GM23248 (cell line): ENCODE measurements at places on chromosomes 16 and 17. TPM values are rescaled to one million over a fixed set of nuclear protein-coding genes. Genes with fewer than 3 reads are reported as not detected.
A peak's percentile ranks its signal among the peaks of the same experiment; 100 is the strongest.

DNA sequence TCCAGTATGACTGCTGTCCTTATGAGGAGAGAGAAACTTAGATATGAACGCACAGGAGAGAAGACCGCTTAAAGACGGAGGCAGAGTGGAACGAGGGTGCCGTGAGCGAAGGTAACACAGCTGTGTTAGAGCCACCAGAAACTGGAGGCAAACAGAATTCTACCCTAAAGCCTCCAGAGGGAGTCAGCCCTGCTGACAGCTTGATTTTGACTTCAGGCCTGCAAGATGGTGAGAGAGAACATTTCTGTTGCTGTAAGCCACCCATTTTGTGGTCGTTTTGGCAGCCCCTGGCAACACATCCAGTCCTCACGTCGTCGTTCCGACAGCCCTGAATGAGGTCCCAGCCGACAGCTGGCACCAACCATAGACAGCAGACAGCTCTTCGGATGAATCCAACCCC is 2.8 kb upstream of the SPATA2L start:
- no peak for DNase-seq

- no peak for DNase-seq
These were observed 1.1 kb downstream of the METTL16 start for GRCh38 chr17:2510559-2510958.

- DNase-seq = no peak
These were observed 15.5 kb downstream of the GTF3C1 start for GRCh38 chr16:27534256-27534655.

DNA sequence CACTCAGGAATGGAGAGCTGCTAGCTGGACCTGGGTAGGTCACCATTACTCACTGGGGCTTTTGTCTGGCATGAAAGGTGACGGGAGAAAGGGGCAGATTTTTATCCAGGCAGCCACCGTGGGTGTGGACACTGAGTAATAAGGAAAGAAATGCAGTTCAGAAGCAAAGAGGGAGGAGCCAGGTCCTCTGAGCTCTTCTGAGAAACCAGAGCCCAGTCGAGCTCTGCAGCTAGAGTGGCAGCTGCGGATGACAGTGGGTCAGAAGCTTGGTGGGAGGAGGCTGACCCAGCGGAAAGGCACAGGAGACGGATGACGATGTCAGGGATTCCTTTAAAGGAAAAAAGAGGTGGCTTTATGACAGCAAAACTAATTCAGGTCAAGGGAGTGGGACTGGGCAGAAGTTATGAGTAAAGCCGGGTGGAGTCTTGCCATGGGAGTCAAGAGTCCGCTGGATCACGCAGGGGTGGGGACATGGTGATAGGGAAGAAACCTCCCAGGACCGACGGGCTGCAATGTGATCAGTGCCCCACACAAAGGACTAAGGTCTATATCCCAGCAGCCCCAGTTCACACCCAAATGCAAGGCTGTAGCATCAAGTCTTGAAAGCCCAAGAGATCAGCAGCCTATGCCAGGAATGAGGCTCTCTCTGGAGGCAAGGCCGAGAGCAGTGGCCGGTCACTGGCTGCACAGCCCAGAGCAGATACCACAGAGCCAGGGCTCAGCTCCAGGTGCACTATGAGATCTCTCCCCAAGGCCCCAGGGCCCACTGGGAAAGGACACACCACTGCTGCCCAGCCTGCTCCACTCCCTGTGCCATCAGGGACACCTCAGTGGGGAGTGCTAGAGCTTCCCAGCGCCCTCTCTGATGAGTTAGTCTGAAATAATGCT is 6.3 kb upstream of the MNT start:
- DNase-seq = peak; percentile 98

GRCh38 chr17:61411011-61411260 is 11.3 kb downstream of the TBX2 start:
- no peak for DNase-seq

GRCh38 chr17:8096541-8096940 is 9.0 kb upstream of the ALOX12B start:
- DNase-seq = no peak

GRCh38 chr16:80369138-80369958 is 171.4 kb upstream of the DYNLRB2 start:
- peak; percentile 78 for DNase-seq

DNA sequence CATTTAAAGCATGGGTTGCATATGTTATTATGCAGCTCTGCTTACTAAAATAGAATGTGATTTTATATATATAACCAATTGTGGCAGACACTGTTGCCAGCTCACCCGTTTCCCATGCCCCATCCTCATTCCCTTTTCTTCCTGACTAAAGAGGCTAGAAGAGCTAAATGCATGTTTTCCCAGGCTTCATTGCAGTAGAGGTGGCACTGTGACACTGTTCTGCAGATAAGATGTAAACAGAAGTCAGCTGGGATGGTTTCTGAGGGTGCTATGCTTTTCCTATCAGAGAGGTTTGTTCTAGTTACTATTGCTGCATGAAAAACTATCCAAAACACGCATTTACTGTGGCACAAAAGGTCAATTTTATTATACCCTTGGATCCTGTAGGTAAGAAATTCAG is 5.7 kb upstream of the TOB1 start:
- DNase-seq = no peak

- no peak for DNase-seq
These were observed 60.2 kb upstream of the CLEC18A start for GRCh38 chr16:69890892-69891282.

DNA sequence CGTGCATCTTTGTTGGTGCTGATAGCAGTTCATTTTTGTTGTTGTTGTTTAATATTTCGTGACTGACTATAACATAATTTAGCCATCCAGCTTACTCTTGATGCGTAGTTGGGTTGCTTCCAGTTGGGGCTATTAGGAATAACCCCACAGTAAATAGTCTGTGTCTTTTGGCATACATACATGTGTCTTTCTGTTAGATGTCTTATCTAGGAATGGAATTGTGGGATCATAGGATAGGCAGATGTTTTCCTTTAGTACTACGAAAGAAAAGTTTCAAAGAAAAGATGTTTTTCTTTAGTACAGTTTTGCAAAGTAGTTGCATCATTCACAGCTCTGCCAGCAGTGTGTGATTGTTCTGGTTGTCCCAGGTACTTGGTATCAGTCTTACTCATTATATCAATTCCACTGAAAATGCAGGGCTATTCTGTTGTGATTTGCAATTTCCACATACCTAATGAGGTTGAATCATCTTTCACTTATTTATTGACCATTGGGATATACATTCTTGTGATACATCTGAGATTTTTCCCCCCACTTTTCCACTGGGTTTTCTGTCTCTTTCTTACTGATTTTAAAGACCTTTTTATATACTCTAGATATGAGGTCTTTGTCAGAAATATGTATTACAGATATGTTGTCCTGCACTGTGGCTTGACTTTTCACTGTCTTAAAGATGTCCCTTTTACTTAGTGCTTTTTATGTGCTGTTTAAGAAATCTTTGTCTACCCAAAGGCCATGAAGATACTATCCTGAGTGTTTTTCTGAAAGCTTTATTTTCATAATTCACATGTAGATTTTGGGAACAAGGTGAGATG is 173.3 kb downstream of the MRTFB start:
- peak; percentile 10 for DNase-seq

DNA sequence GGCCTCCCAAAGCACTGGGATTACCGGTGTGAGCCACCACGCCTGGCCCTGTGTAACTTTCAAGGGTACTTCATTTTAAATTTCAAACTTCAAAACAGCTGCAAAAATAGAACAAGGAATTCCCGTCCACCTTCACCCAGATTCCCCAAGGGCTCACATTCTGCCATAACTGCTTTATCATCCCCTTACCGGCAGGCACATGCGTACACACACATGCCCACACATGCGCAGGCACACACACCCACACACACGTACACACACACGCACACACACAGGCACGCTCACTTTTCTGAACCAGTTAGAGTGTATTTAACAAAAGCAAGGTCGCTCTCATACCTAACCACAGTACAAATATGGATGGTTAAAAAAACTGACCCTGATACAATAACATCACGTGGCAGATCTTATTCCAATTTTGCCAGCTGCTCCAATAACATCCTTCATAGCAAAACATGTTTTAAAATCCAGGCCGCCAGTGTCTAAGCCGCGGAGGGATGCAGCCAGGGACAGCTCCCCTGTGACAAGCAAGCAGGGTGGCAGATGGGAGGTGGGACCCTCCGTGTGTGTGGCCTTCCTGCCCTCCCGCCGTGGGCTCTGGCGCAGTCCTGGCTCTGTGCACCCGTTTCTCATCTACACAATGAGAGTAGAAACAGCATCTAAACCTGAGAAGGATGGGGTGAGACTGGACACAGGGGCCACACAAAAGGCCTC is 23.1 kb downstream of the PDIA2 start:
- no peak for DNase-seq

DNA sequence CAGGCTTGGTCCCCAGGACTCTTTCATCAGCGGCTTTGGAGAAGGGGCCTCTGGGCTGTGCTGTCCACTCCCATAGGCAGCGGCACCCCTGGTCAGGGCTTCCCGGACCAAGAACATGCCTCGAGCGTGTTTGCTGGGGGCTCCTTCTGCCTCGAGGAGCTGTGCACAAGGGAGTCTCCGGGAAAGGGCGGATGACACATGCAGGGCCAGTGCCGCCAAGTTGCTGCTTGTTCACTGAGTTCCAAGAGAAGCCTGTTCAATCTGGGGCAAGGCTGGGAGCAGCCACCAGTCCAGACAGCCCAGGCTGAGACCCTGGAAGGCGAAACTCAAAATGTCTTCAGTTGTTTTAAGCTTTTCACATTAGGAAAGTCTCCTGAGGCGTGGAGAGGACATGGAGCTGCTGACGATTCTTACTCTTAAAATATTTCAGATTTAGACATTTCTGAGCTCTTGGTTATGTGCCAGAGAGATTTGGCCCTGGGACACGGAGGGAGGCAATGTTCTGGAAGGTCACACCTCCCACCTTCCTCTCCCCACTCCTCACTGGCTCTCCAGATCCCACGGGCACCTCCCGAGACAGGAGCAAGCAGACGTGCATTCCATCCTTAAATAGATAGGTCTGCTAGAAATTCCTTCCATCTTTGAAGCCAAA is 84.5 kb upstream of the ZNF469 start:
- DNase-seq = peak; percentile 90

DNA sequence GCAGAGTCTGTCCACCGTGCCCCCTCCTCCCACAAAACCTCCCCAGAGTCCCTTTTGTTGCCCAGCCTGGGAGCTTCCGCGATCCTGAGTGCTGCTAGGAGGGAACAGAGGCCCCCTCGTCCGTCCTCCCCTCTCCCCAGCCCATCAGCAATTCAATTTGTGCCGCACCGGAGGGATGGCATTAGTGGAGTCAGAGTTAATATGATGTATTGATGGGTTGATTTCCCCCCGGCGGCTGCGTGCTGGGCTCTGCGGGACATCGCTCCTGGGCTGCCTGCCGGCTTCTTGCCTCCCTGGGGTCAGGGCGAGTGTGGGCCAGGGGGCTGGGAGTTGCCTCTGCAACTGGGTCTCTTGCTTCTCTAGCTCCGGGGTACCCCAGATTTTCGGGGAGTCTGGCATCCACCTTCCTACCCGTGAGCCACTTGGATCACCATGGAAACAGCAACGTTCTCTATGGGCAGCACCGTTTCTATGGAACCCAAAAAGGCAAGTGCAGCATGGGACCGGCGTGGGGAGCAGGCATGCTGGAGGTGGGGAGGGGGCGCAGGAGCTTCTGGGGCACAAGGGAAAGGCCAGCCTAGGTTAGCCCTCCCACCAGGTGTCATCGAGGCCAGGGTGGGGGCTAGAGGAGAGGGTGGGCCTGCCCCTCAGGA is 42.9 kb downstream of the BAHCC1 start:
- DNase-seq = no peak

- no peak for DNase-seq
These were observed 102.0 kb upstream of the PLCG2 start for GRCh38 chr16:81676883-81677737.

GRCh38 chr16:72409423-72409822 is 237.5 kb upstream of the PMFBP1 start:
- DNase-seq = no peak

- peak; percentile 34 for DNase-seq
These were observed 31.5 kb upstream of the FBXW10B start for GRCh38 chr17:15650741-15651582.

- DNase-seq = no peak
These were observed 32.5 kb downstream of the RANBP10 start for GRCh38 chr16:67773569-67774456.

GRCh38 chr17:78186692-78187595 is at the start of the genes AFMID and TK1:
Gene AFMID, plus strand, starts transcription at chr17:78187362. Its CDS starts 9 bp downstream, at chr17:78187371.
Gene TK1, minus strand, starts transcription at chr17:78187052. Its CDS starts 58 bp downstream, at chr17:78186994.
- DNase-seq = peak; percentile 98

GRCh38 chr17:1008008-1008761 is 11.3 kb downstream of the TIMM22 start:
- DNase-seq = no peak

DNA sequence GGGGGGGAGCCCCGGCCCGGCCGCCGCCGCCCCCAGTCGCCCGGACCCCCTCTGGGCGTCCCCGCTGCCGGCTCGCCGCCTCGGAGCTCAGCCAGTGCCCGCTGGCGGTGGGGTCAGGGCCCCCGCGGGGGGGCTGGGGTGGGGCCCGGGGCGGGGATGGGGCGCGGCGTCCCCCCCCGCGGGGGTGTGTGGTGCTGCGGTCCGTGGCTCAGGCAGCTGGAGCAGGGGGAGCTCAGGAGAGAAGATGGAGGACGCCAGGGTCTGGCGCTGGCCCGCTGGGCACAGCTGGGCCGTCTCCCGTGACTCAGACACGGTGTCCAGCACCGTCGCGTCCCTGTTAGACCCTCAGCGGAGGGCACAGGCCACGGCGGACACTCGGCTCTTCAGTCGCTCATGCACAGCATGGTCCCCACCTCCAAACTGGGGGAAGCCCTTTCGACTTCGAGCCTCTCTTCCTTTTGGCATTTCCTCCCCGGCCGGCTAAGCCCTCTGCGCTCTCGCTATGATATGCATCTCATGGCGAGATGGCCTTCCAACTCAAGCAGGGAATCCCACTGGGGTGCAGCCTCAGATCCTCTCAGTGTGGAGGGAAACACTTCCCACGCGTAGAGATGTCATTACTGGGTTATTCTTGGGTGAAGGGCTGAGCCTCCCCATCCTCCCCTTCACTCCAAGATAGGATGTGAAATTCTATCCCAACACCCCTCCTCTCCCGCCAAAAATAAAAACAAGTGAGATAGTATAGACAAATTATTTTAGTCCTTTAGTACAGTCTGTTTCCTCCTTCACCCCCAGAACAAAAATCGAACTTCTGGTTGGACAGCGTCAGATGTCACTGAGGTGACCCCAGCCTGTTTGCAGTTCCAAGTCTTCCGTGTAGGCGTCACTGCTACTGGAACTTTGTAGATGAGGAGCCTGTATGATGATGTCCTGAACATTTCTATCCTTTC is 522 bp upstream of the VEZF1 start:
- peak; percentile 84 for DNase-seq

- DNase-seq = no peak
These were observed 58.3 kb downstream of the TNRC6C start for GRCh38 chr17:78016852-78017251.

CCL1 gene
- total RNA-seq = not detected in 2 replicates

RNF222 gene
- total RNA-seq = not detected in 2 replicates

SLC47A2 gene
- not detected in 2 replicates for total RNA-seq

KRTAP3-1 gene
- not detected in 2 replicates for total RNA-seq

PRR35 gene
- total RNA-seq = not detected in 2 replicates

ANKRD40CL gene
- not detected in 2 replicates for total RNA-seq

ASB16 gene
- total RNA-seq = not detected in 2 replicates

SMPD3 gene
- 0.32 TPM in 1 of 2 replicates, not detected in the other for total RNA-seq

CACNG1 gene
- total RNA-seq = not detected in 2 replicates

ALOX12 gene
- total RNA-seq = not detected in 2 replicates
